COR-L47 (cell line): ENCODE measurements at places on chromosomes 6 and 20.
A peak's percentile ranks its signal among the peaks of the same experiment; 100 is the strongest.

DNA sequence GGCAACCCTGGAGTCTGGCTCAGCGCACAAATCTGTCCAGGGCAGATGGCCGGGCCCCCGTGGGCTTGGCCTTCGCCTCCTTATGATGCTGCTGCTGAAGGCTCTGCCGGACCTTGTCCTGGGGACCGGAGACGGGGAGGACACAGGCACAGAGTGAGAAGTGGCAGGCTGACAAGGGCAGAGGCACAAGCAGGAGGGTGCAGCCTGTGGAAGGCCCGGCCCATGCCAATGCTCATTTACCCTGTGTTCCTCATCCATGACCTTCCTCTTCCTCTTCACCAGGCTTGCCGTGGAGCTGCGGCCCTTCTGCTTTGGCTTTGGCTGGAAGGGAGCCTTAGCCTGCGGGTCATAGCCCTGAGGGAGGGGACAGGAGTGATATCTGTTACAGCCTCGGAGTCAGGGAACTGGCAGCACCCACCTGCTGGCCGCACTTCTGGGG, 2.4 kb downstream of the B3GALT4 start:
- DNase-seq = no peak

GRCh38 chr6:162151021-162151665, 576.4 kb downstream of the PRKN start:
- DNase-seq = no peak

DNA sequence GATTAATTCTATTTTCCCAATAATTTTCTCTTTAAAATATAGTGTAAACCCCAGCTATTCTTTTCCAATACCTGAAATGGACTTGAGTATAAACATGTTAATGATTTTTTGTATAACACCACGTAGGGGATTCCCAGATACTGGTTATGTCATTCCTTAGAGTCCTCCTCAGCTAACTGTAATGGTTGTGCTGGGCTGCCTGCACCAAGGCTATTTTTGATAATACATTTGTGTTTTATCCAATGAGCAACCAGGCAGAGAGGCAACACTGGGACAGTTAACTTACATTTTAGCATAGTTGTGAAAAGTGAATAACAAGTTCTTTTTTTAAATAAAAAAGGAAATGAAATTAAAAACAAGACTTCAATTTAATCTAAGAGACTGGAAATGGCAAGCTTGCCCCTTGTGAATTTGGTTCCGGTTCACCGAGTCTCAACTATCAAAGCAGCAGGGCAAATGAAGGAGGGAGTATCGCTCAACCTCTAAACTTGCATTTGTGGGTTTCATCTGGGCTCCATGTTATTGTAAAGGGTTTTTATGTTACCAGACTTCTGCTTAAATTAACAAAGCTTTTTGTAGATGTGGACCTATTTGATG, 18.8 kb upstream of the BACH2 start:
- DNase-seq = no peak

- DNase-seq = no peak
Observed at GRCh38 chr6:58198301-58198700, 880.9 kb downstream of the PRIM2 start.

DNA sequence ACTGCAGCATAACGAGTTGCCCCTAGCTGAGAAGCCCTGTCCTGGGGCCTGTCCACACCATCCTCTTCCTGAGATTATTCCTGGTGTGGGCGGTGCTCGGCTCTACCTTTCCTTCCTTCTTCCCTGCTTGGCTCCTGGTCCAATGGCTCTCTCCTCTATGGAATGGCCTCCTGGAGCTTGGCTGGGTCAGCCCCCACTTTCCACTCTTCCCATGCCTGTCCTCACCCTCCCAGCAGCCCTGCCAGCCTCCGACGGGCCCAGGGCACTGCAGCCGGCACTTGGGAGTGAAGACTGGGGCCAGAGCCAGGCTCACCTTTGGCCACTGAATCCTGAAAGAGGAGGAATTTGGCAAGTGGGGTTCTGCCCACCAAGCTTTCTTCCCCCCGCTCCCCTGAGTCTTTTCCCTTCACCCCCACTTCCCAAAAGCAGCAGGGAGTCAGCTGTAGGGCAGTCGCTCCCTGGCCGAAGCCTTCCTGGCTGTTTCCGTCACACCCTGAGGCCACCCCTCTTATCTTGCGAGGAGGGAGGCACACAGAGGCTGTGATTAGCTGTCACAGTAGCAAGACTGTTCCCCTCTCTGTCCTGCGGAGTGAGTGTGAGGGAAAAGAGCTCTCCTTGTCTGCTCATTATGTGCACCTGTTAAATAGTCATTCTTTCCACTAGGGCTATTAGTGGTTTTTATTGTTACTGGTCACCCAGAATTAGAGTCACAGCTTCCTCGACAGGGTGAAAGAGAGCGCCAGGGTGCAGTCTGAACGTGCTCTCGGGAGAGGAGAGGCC, 6.3 kb upstream of the CDSN start:
- no peak for DNase-seq

- no peak for DNase-seq
Observed at GRCh38 chr20:47057661-47058060, 163.0 kb downstream of the EYA2 start.

DNA sequence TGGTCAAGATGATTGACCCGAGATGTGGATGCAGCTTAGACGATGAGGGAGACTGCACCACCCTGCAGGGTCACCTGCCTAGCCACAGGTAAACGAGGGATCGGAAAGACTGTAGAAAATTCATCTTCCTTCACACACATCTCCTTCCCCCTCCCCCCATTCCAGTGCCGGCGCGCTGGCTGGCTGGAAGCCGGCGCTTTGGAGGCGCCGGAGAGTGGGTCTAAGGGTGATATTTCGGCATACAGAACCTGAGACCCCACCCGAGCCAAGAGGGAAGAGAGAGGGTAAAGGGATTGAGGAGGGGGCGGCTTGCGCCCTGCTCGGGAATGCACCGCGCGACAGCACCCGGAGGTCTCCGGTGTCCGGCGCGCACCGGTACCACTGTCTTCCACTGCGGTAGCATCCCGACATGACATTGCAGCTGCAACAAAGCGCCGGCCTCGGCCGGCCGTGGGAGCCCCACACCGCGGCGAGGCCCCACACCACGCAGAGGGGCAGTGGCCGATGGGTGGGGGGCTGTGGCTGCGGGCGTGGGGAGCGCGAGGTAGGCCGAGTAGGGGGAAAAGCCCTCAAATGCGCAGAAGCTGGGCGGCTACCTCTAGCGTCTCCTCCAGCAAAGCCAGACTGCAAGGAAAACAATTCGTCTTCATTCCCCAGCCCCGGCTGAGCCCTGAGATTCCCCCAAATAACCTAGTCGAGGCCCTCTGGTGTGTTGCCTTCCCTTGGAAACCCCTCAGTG, 984 bp downstream of the TNFRSF21 start:
- no peak for DNase-seq

GRCh38 chr20:36070451-36070850, 84.1 kb upstream of the EPB41L1 start:
- DNase-seq = no peak

DNA sequence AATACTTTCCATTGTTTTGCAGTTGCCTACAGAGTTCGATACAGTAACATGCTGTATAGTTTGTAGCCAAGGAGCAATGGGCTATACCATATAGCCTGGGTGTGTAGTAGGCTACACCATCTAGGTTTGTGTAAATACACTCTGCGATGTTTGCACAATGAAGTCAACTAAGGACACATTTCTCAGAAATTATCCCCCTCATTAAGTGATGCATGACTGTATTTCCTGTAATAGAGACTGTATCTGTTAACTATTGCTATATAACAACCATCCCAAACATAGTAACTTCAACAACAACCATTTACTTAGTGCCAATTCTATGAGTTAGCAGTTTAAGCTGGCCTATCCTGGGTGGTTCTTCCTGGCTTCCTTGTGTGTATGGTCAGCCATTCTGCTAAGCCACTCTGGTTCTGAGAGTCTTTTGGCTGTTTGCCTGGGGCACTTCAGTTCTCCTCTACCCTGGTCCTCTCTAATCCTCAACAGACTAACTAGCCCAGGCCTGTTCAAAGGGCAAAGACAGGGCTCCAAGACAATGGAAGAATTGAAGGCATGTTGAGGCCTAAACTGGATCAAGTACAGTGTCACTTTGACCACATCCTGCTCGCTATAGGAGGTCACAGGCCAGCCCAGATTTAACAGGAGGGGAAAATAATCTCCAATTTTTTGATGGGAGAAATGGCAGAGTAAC, 124.0 kb downstream of the PLCB1 start:
- DNase-seq = no peak

DNA sequence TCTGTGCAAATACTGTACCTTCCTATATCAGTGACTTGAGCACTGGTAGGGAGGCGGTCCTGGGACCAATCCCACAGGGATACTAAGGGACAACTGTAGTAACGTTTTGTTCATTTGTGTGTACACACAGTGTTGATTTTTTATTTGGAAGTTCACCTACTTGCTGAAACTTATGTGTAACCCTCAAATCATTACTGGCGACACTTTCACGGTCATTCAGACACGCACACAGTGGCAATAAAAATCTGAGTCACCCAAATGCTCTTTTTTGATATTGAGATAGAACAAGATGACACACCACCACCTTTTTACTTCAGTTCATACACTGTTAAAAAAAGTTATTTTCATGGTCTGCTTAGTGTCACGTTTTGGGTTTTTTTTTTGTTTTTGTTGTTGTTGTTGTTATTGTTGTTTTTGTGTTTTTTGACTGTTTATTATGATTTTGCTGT, 79.8 kb downstream of the QKI start:
- no peak for DNase-seq

DNA sequence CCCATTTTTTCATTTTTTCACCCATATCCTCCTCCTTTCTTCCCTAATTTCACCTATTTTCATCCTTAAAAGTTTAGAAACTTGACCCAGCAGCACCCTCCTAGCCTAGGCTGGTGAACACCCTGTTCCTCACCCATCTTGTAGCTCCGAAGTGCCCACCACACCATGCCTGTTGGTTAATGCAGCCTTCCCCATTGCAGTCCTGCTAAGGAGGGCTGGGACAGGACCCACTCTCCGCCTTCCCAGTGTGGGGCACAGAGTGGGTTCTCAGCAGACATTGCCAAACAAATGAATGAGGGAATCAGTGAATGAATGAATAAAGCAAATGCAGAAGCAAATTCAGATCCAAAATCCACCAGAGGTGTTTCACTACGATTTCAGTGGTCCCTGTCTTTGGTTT, 45.7 kb downstream of the CTCFL start:
- DNase-seq = no peak

- no peak for DNase-seq
Observed at GRCh38 chr20:9109566-9109965, 40.7 kb downstream of the PLCB4 start.

DNA sequence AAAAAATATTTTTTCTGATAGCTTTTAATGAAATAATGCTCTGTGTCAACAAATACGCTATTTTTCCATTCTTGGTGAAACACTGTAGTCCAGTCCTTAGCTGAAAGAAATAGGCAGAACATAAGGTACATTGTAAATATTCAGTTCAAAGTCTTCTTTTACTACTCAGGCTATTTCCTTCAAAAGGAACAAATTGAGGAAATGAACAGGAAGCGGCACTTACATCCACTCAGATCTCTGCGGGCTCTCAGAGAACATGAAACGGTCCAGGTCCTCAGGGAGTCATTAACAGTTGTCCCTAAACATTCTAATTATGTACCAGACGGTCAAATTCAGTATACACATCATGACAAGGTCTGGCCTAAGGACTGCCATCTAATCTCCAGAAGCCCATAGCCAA, 212.6 kb downstream of the KIF16B start:
- DNase-seq = no peak

GRCh38 chr6:152669895-152670294, 27.8 kb upstream of the MYCT1 start:
- DNase-seq = peak; percentile 5

DNA sequence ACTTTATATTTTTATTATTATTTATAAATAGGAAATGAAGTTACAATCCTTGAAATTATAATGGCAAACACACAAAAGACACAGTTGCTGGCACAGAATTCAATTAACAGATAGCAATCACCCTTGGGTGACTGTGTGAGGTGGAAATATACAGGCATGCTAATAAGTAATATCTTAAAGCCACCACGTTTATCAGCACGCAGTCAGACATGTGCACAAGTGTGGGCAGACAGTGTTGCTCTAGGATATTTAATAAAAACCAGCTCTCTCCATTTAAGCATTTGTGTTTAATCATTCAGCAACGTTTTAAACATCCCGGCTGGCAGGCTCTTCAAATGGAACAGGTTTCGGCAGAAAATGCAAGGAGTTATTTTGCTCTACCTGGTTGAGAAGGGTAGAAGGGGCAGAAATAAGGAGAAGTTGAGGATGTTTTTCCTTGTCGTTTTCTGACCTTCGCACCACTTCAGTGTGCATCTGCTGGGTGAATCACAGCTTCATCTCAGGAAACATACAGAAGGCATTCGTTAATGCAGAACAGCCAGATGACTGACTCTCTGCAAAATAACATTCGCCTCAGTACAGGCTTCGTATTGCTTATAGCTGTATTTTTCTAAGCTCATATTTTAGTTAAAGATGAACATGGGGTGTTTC, 585.1 kb downstream of the QKI start:
- no peak for DNase-seq

DNA sequence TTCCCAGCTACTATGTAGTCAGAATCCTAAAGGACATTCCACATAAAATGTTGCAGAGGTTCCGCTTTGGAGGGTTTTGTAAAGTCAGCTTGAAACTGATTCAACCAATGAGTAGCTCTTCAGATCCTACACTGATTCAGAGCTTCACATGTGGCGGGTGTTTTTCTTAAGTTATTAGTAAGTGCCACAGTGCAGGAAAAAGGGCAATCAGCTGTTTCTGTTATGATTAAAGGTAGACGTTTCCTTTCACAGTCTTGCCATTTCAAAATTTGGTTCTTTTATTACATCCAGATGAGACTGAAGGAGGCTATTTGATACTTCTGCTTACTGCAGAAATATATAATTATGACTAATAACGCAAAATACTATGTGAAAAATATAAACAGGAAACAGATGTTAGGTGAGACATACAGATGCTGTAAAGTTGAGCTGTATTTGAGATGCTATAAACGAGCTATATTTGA, 443.9 kb downstream of the CDKAL1 start:
- no peak for DNase-seq

GRCh38 chr6:151160929-151161757, 78.6 kb upstream of the AKAP12 start:
- no peak for DNase-seq

DNA sequence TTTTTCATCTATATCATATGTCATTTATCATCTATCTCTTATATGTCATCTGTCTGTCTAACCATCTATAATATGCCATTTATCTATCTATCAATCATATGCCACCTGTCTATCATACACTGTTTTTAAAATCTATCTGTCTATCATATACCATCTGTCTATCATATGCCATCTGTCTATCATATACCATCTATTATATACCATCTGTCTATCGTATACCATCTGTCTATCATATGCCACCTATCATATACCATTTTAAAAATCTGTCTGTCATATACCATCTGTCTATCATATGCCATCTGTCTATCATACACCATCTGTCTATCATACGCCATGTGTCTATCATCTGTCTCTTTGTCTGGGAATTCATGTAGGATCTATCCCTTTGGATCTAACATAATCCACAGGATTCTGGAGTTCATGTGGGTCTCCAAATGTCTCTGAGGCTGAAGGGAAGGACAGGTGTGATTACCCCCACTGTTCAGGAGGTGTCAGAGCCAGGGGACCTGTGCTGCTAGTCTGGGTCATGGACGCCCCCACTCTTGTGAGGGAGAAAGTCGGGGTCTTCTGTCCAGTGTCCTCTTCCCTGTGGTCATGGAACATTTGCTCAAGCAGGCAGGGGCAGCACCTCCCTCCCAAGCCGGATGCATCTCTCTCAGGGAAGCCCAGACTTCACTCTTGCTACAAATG, 36.9 kb upstream of the FRMD1 start:
- DNase-seq = no peak
